Muscle of leg (tissue), 16 donors: ENCODE measurements at places on chromosomes 2 and 18. TPM values are rescaled to one million over a fixed set of nuclear protein-coding genes. Genes with fewer than 3 reads are reported as not detected.
A peak's percentile ranks its signal among the peaks of the same experiment; 100 is the strongest.

DNA sequence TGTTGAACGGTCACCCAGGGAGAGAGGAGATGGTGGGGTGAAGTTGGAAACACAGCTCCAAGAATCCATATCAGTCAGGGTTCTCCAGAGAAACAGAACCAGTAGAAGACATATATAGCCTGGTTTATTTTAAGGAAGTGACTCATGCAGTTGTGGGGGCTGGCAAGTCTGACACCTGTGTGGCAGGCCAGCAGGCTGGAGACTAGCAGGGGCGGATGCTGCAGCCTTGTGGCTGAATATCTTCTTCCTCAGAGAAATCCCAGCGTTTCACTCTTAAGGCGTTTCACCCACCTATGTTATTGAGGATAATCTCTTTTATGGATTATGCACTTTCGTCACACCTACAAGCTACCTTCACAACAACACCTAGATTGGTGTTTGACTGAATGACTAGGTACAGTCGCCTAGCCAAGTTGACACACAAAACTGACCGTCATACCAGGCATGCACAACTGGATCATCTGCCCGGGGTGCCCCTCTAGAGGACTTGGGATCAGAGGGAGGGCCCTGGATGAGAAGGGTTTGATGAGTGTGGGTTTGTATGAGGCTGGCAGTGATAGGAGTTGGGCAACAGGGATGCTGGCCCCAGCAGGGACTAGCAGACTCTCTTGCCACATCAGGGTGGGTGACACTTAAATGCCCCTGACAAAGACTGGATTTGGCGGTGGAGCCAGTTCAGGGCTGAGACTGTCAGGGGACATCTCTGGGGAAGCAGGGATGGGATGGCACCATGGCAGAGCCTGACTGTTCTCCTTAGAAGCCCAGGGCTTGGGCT lies 23.4 kb downstream of the MROH2A start:
- DNase-seq = no peak

DNA sequence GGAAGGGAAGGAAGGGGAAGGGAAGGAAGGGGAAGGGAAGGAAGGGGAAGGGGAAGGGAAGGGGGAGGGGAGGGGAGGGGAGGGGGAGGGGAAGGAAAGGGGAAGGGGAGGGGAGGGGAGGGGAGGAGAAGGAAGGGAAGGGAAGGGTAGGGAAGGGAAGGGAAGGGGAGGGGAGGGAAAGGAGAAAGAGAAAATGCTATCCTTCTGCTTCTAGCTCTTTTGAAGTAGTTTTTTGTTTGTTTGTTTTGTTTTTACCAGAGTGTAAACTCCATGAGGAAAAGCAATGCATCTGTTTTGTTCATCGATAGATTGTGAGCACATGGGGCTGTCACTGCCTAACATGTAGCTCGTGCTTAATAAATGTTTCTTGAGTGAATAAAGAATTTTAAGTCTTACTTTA lies 1592.7 kb upstream of the ACVR2A start:
- no peak for DNase-seq

DNA sequence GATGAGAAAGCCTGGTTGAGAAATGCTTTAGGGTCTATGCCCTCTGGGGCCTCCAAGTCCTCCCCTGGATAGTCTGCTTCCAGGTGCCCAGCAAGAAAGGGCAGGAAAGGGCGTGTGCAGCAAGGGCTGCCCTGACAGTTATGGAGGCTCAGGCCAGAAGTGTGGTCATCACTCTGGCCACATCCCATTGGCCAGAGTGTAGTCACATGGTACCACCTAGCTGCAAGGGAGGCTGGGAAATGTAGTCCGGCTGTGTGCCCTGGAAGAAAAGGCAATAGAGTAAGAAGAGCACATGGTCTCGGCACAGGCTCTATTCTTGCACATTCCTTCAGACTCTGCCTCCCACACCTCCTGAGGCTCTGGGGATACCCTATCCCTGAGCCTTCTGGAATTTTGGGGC lies 35.7 kb downstream of the ODC1 start:
- no peak for DNase-seq

- no peak for DNase-seq
These were observed 9.3 kb upstream of the MBD2 start for GRCh38 chr18:54233747-54234146.

GRCh38 chr18:55095584-55095983 lies 136.3 kb upstream of the CCDC68 start:
- no peak for DNase-seq

Gene FOXI3
- total RNA-seq = not detected

- peak; percentile 34 for DNase-seq
These were observed 86.8 kb downstream of the METTL8 start for GRCh38 chr2:171346723-171347557.

DNA sequence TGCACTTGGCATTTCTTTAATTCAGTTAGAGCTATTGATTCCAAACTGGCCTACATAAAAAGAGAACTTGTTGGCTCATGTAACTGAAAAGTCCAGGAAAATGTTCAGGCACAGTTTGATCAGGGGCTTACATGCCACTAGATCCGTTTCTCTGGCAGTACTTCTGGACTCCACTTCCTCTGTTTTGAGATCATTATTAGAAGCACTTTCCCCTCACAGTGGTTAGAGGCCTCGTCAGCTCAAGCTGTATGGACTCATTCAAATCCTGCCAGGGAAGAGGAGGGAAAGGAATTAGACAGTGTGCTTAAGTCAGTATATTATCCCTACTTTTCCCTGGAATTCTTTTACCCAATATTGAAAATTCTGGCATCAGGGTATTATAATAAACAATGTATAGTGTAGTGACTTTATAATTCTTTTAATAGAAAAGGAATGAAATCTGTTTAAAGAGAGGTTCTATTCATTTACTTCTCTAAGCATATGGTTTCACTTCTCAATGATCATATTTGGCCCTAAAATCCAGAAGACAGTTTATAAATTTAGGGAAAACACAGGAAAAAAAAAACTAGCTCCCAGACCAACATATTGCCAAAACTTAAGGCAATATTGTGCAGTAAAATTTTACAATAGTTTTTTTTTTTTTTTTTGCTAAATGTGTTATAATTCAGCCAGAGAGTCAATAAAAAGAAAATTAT lies 92.0 kb downstream of the ARMC9 start:
- DNase-seq = peak; percentile 80

Gene SLC39A6
- 37.4 TPM for total RNA-seq

DNA sequence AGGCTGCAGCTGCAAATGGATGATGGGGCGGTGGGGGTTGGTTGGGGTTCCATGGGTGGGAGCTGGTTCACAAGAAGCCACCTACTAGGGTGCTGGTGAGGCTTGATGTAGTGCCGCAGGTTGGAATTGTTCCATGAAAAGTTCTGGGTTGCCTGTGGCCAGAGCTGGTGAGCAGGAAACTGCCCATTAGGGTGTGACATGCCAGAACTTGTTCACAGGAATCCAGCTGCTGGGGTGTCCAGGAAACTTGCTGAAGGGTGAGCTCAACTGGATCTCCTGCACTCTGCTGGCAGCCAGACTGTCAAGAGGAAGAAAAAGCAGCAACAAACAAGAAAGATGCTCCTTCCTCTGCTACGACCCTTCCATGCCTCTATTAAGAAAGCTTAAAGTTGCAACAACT lies 48.8 kb downstream of the MAP3K20 start:
- no peak for DNase-seq

Gene RAD51AP2
- total RNA-seq = under 0.01 TPM

Gene RUFY4
- 0.27 TPM for total RNA-seq

- DNase-seq = no peak
These were observed 219.8 kb downstream of the ADCYAP1 start for GRCh38 chr18:1124495-1124894.

GRCh38 chr2:160076914-160077313 lies 14.5 kb upstream of the PLA2R1 start:
- peak; percentile 9 for DNase-seq

DNA sequence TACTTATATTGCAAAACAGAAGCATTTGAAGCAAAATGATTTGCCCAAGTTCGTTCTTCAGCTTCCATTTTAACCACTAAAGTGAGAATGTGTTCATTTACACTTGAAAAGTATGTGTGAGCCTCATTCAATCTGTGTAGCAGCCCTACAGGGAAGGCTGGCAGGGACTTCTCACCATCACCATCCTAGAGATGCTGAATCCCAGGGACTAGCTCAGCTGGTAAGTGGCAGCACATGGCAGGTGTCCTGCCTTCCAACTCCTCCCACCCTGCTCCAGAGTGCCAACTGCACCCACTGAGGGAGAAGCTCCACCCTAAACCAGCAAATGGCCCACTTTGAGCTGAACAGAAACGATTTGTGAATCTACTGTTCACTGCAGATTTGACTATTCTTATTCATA lies 91.5 kb downstream of the EN1 start:
- no peak for DNase-seq

Gene CLEC4F
- total RNA-seq = 0.09 TPM

Gene ABCG5
- total RNA-seq = not detected

DNA sequence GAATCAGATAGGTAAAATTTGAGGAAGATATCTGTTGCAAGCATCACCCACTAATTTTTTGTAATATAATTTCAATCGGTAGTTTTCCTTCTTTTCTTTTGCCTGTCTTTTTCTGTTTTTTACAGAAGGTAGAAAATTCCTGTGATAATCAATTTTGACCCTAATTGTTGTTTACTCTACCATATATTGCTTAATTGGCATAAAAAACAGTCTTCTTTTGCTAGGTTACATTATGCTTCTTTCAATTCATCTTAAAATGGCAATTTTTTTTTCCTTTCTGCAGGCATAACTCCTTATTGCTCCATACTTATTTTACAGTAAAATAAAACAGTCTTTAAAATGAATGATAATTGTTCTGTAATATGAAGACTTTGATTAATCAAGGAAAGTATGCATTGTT lies 286.2 kb upstream of the LRP1B start:
- DNase-seq = no peak

Gene RGPD3
- 0.44 TPM for total RNA-seq

Gene MROH2A
- not detected for total RNA-seq

GRCh38 chr2:76491503-76491902 lies 780.8 kb upstream of the GCFC2 start:
- no peak for DNase-seq

GRCh38 chr2:183389546-183390080 lies 265.4 kb downstream of the NUP35 start:
- DNase-seq = no peak

Gene LYG1
- 1.9 TPM for total RNA-seq

GRCh38 chr2:145157036-145157675 lies 637.2 kb upstream of the ZEB2 start:
- DNase-seq = peak; percentile 59

DNA sequence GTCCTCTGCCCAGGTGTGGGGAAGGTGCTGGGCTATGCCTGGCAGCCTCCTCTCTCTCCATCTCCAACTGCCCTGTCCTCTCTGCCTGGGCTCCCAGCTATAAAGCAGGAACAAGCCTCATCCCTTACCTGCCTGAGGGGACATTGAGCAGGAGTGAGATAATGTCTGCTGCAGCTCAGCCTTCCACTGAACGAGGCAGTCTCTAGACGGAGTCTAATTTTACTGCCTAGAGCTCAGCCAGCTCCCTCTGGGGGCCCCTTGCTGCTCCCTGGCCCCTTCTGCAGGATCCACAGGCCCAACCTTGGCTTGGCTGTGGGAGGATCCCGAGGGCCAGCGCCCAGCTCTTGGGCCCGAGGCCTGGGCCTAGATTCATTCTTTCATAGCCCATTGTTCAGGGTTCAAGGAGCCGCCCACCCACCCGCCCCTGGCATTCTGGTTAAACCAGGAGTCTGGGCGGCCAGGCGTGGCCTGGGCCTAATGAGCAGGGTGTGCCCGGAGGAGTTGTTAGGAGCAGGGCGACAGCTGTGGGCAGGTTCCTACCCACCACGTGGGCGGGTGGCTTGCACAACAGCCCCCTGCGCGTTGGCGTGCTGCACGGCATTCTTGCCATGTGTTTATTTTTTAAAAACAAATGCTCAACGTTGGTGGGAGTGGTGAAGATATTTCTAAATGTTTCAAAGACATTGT lies 44.6 kb downstream of the FOSL2 start:
- no peak for DNase-seq

DNA sequence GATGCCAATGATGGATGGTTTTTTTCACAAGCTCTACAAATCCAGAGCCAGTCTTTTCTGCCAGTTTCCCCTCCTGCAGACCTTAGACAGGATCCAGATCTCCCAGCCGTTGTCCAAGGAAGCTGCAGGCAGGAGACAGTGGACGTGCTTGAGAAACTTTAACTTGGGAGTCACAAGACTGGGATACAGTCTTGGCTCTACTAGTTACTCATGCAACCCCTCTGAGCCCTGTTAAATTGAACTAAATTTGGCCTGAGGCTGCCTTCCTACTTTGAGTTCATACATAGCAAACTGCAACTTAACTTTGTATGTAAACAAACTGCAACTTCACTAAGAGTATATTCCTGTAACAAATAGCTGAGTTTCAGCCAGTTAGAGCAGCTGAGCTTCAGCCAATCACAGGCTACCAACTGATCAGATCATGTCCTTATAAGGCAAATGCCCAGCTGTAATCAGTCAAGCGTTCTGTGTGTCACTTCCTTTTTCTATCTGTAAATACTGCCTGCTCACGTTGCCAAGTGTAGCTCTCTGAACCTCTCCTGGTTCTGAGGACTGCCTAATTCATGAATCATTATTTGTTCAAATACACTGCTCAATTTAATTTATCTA lies 140.9 kb downstream of the CAPN13 start:
- peak; percentile 78 for DNase-seq

Gene EPB41L3
- 80.6 TPM for total RNA-seq

- DNase-seq = no peak
These were observed 36.5 kb downstream of the HADHB start for GRCh38 chr2:26281226-26281625.

GRCh38 chr18:45241271-45241670 lies 374.0 kb upstream of the SLC14A2 start:
- no peak for DNase-seq

DNA sequence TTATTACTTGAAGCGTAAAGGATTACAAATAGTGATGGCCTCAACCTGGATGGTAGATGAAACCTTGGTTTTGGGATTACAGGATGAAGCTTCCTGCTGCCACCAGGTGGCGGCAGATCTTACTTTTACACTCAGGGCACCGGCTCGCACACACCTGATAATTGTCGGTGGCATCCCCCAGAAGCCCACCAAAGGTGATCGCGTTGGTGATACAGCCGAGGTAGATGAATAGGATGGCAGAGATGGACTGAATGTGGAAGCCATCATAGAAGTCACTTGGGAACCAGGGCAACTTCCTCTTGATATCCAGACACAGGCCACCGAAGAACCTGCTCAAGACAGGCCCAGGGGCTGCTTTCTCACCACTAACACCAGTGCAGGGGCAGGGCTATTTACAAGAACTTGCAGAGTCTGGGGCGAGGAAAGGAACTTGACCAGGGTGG lies 51.8 kb downstream of the MTHFD2 start:
- peak; percentile 56 for DNase-seq

DNA sequence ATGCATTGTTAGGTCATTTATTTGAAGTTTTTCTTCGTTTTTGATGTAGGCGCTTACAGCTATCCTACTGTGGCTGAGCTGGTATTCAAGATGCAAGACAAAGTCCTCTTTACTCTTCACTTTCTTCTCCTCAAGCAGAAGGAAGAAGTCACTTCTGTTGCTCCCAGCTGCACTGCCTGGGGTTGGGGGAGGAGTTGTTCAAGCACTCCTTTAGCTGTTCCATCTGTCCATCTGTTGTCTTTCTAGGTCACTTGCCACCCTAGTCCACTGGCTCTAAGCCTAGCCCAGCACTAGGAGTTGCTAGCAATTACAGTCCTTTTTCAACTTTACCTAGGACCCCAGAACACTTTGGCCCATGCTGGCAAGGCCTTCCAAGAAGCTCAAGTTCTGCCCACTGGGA lies 200.6 kb upstream of the RBMS1 start:
- no peak for DNase-seq
